Tibial nerve (tissue), 4 donors: ENCODE measurements at places on chromosomes 7 and 10.
A peak's percentile ranks its signal among the peaks of the same experiment; 100 is the strongest.

- DNase-seq: no peak
These were observed 108.6 kb downstream of the NSUN6 start for GRCh38 chr10:18542832-18543231.

DNA sequence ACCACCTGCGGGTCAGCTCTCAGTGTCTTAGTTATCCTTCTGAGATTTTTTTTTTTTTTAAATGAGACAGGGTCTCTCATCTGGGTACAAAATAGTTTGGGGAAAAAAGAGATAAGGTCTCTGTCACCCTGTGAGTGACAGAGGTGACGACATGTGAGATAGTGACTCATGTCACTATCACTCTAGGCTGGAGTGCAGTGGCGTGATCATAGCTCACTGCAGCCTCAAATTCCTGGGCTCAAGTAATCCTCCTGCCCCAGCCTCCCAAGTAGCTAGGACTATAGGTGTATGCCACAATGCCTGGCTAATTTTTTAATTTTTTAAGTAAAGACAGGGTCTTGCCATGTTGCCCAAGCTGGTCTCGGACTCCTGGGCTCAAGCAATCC lies 10.4 kb downstream of the BLVRA start:
- no peak for DNase-seq

DNA sequence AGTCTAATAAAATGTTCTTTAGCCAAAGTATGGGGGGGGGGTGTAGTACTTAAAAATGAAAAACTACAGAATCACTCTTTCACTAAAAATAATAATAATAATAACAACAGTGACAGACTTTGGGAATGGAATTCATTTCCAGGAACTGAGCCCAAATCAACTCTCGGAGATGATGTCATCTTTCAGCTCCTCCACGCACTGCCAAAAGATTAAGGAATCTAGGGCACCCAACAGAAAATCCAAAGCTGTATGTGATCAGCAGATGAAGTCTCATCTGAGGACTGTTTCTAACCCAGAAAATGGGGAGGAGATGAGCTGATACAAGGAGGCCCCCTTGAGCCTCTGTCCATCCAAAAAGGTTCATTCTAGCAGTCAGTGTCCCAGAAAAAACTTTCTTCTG lies 54.5 kb downstream of the GRB10 start:
- DNase-seq: no peak

- DNase-seq: no peak
These were observed 182.0 kb upstream of the PHYHIPL start for GRCh38 chr10:58994226-58995057.

DNA sequence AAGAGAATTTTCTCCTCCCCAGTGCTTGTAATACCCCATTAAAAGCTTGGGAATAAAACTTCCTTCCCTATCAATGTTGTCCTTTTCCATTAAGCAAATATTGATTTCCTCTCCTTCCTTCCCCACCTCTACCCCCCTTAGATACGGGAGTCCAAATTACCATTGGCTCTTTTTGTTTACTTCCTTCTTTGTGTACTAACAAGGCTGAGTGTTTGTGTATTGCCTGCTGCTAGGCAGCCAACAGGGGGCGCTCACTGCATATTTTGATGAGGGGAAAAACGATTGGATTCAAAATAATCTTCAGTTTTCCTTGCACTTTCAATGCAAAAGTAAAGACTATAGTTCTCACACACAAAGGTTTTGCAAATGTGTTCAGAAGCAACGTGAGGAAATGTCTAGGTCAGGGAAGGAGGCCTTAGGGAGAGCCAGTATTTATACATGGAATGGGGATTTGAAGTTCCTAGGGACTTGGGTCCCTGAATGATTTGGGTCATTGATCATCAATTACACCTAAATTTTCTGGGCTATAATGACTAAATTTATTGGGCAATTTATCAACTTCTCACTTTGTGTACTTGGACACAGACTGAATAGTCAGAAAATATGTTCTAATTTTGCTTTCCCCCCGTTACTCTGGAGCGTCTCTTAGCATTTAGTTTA lies 23.6 kb upstream of the VPS41 start:
- peak; percentile 50 for DNase-seq

- DNase-seq: no peak
These were observed 14.3 kb upstream of the ARMC3 start for GRCh38 chr10:22913474-22914092.

GRCh38 chr10:106271237-106271636 lies 893.3 kb downstream of the SORCS1 start:
- DNase-seq: no peak

DNA sequence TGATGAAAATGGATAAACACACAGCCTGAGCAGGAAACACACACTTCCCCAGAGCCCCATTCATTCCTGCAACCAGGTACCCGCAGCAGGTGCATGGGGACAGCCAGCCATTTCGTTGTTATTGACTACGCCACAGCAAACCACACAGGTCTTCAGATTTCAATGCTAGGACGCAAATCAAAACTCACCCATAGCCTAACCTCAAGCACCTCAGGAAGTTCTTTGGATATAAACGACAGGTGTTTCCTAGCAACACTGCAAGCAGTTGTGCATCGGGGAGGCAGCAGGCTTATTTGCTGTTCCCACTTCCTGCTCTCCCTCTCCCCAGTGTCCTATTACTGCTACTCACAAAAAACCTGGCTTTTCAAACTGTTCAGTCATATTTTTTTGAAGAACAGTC lies 176.5 kb upstream of the FRMD4A start:
- no peak for DNase-seq
